ENCODE measurements at places on chromosomes 12 and 14.

DNA sequence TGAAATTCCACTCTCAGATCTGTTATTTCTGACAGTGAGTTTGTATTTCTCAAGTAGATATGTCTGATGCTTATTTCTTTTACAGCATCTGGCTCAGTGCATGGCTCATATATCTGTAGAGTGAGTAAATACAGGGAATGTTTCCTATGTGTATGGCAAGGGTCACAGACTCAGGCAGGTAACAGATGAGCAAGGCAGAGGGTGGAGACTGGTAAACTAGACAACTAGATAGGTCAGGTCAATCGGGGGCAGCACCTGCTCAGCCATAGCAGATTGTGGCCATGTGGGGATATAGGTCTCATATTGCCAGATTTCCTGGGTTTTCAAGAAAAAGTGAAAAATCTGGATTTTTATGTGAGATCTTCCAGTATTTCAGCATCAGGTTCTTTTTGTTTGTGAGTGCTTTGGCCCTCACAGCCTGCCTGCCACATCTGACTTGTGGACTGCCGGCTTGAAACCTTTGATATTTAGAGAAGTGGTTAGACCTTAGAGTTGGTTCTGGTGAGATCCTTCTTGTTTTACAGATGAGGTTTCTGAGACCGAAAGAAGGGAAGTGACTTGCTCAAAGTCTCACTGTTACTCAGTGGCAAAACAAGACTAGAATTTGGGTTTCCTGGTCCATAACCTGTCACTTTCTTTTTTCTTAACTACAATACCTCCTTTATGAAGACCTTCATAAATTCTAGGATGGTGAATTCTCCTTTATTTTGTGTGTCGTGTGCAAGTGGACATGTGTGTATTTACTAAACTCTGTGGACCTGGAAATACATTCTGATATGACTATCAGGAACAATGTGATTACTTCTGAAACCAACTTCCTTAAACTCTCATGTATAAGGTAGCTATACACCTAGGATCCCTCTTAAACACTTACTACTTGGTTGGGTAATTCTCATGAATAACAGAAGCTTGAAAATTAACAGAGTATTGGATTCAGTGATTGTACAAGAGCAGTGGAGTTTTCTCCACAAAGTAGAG, 34.4 kb downstream of the PROX2 start:
- no peak for DNase-seq

DNA sequence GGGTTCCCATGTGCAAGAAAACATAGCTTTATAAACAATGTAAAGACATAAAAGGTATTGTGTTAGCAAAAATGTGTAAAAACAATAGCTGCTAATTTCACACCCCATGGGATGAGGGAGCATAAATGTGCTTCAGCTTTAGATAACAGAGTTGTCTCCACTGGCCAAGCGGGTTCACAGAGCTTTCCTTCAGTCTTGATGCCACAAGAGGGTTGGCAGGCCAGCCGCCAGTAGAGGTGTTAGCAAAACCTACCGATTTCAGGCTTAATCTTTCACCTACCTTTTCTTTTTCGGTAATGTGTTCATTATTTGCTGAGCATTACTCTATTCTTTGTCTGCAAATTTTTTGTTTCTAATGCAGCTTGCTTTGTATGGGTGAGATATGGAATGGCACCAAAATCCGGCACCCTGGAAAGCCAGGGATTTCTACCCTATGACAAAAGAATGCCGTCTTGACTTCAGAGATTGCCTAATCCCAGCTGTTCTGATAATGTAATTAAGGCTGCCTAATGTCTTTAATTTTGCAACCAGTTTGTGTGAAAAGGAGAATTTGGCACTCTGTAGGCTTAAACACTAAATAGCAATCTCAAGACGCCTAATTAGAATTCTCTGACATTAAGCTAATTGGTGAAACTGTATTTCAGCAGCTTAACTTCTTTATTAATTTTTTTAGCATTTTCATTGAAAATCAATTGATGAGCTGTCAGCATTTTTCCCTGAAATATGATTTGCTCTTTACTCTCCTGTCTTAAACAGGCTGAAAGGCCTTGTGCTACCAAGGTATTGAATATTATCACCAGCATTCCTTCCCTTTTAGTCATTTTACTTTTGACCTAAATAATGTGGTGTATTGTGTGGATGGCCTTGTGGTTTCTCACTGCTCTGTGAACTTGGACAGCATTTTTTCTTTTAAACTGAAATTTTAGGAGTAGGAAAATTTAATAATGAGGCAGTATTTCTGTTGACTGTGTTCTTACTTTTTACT, 60.7 kb downstream of the POLR3B start:
- DNase-seq = no peak

DNA sequence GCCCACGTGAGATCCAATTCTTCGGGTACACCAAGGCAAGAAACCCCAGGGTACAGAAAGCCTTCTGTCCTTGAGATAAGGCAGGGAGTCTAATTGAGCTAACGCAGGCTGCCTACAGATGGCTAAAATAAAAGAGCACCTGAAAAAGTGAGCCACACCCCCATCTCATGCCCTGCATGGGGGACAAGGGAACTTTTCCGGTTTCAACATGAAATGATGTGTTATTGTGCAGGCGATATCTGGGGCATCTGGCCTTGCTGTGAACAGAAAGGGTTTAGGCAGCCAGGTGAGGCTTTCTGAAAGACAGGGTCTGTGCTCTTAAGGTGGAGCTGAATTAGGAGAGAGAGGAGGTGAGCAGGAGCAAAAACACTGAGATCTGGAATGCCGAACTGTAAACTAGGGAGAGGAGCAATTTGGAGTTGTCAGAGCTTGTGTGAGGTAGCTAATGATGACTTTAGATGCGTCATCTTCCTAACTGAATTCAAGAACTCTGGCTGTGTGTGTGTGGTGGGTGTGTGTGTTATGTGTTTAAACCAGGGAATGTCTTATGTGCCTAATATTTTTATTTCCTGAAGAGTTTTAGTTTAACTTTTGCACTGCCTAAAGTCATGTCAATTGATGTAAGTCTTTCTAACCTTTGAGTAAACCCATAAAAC, 20.1 kb upstream of the LDHB start:
- DNase-seq = no peak

DNA sequence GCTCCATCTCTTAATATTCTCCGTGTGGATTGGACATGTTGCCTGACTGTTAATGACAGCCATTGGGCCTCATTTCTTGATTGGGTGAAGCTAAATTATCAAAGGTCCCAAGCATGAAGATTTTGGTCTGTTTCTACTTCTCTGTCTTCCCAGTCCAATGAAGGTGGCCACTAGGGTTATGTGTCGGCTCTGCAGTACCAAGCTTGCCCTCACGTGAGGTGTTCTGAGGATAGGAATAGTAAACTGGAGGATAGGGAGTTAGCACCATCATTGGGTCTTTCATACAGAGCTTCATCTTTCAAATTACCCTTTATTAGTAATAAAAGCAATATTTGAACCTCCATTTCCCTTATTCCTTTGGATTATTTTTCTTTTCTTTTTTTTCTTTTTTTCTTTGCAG, 21.9 kb upstream of the BICD1 start:
- no peak for DNase-seq

GRCh38 chr12:50453872-50454271, 50.9 kb upstream of the DIP2B start:
- DNase-seq = no peak

GRCh38 chr12:114799574-114800487, 115.9 kb upstream of the TBX3 start:
- peak; percentile 80 for DNase-seq

DNA sequence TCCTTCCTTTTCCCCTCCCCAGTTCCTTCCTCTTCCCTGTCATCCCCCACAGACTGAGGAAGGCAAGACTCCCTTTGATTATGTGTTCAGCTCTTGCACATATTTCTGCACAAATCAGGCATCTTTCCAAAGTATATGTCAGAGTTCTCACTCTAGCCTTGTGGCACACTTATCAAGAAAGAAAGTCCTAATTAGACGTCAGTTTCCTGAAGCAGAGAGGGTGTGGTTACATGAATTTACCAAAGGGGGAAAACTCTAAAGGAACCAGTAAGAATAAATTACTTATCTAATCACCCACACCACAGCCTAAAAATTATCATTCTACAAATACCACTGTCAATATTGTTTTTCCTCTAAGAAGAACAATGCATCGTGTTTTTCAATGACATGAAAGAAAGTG, 120.7 kb upstream of the GRIP1 start:
- DNase-seq = no peak

- peak; percentile 98 for DNase-seq
Observed at GRCh38 chr14:103385152-103385928, at the start of gene MARK3. Gene MARK3 (plus strand): TSS chr14:103385415. CDS start chr14:103386030, 615 bp downstream.

DNA sequence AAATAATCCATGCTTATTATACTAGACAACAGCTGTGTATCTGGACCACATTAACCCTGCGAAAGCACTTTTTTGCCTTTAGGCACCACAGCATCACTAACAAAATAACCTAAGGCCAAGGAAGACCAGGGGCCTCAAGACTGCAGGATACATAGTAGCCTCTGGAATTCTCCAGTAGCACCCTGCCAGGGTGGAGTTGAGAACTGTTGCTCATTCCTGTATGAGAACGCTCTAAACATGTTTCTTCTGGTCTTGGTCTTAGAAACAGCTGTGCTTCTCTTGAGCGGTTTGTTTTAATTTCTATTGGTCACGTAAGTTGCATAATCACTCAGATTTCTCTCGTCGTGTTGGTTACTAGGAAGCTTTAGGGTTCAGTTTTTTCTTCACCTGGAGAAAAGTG, 7.9 kb downstream of the B4GALNT3 start:
- DNase-seq = no peak

DNA sequence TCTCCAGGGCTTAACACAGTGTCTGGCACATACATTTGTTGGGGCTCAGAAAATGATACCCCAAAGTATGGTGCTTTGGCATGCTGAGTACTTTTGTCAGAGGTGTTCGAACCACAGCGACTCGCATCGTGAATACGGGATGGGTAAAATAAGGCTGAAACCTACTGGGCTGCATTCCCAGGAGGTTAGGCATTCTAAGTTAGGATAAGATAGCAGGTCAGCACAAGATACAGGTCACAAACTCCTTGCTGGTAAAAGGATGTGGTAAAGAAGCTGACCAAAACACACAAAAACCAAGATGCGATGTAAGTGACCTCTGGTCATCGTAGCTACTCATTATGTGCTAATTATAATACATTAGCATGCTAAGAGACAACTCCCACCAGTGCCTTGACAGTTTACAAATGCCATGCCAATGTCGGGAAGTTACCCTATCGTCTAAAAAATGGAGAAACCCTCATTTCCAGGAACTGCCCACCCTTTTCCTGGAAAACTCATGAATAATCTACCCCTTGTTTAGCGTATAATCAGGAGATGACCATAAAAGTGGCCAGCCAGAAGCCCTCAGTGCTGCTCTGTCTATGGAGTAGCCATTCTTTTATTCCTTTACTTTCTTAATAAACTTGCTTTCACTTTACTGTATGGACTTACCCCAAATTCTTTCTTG, 3.3 kb upstream of the AEBP2 start:
- no peak for DNase-seq

- DNase-seq = no peak
Observed at GRCh38 chr14:99157676-99158075, 114.3 kb downstream of the BCL11B start.

DNA sequence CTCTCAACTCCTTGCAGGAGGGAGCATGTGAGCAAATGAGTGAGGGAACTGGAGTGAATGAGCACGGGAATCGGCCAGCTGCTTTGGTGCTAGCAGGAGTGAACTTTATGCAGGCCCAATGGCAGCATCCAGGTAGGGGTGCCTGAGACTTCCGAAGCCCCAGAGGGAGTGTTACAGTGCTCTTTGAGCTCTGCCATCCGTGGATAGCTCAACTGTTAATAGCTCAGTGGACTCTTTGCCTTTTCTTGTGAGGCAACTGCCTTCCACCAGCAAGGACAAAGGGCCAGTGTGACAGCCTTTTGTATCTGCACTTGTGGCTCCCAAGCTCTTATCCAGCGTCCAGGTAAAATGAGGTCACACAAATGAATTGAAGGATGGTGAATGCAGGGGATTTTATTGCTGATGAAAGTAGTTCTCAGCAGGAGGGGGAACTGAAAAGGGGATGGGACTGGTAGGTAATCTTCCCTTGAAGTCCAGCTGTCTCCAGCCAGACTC, 12.9 kb downstream of the CREBL2 start:
- no peak for DNase-seq

DNA sequence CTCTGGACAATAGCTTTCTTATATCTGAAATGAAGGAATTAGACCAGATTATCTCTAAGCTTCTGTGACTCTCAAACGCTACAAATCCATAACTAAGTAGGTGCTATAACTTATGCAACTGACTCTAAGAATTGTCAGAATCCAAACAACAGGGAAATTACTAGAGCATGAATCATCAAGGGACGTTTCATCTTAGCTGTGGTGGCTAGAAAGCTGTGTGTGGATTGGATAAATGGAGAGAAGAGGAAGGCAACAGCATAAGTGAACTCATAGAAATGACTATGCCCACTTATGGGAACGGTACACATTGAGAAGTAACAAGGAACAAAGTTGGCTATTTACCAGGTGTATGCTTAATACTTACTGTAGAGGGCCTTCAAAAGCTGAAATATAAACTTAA, 96.0 kb upstream of the NEDD1 start:
- DNase-seq = no peak

GRCh38 chr14:71031000-71031399, 123.7 kb downstream of the PCNX1 start:
- DNase-seq = no peak

DNA sequence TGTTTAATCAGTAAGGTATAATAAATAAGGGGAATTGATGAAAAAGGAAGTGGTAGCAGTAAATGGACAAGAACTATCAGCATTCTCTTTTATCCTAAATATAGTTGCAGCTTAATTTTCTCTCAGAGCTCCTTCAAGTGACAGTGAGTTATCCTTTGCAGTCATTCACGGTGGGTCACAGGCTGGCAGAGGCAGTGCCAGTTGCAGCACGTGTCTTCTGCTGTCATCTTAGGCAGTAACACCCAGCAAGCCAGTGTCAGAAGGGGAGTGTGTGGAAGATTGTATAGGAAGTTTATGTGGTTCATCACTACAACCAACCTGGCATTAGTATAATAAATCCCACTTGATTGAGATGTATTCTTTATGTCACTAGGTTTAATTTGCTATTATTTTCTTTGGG, 170.0 kb downstream of the CCDC91 start:
- no peak for DNase-seq

- no peak for DNase-seq
Observed at GRCh38 chr14:67436006-67436866, 24.3 kb upstream of the PLEK2 start.

GRCh38 chr12:45338272-45338671, 122.4 kb downstream of the ANO6 start:
- no peak for DNase-seq

DNA sequence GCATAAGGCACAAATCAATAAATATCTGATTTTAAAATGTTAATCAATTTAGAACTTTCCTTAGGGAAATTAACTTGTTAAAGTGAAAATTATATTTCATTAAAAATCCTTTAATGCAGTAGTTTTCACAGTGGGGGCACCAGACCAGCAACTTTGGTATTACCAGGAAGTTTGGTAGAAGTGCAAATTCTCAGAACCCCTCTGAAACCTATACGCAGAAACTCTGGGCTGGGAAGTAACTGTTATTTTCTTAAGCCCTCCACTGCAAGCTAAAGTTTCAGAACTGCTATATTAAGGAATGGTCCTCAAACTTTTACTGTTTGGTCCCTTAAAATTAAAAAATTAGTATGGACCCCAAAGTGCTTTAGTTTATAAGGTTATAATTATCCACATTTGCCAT, 35.7 kb downstream of the GNPTAB start:
- DNase-seq = no peak

All from heart right ventricle (tissue), 16 donors.